ENCODE measurements at places on chromosomes 11 and 22. TPM values are rescaled to one million over a fixed set of nuclear protein-coding genes. Genes with fewer than 3 reads are reported as not detected.

The IGLL1 gene
- not detected for total RNA-seq

The MMP10 gene
- total RNA-seq = 0.35 TPM

The TOMT gene
- total RNA-seq = not detected

The MAPK8IP1 gene
- 3.3 TPM for total RNA-seq

The C11orf91 gene
- not detected for total RNA-seq

The C22orf23 gene
- total RNA-seq = 0.15 TPM

The OR52N4 gene
- total RNA-seq = not detected

The FGF19 gene
- not detected for total RNA-seq

The ADAMTS8 gene
- 0.23 TPM for total RNA-seq

The THY1 gene
- total RNA-seq = 7.3 TPM

The C11orf86 gene
- total RNA-seq = not detected

The TSSK2 gene
- under 0.01 TPM for total RNA-seq

The KDM4E gene
- not detected for total RNA-seq

The HBG2 gene
- not detected for total RNA-seq

The RFPL3 gene
- not detected for total RNA-seq

The OR51E1 gene
- total RNA-seq = not detected

The SCGB1A1 gene
- not detected for total RNA-seq

The OR51I1 gene
- not detected for total RNA-seq

The LDHAL6A gene
- total RNA-seq = not detected

The OVOL1 gene
- total RNA-seq = not detected

The ELMOD1 gene
- total RNA-seq = 8.1 TPM

The SFI1 gene
- total RNA-seq = 13.3 TPM

The TNRC6B gene
- 10.1 TPM for total RNA-seq

The SHISAL1 gene
- 2.5 TPM for total RNA-seq

The OR8D1 gene
- total RNA-seq = not detected

The MS4A15 gene
- total RNA-seq = not detected

The KRTAP5-9 gene
- total RNA-seq = not detected

The BRD1 gene
- 20.6 TPM for total RNA-seq

The ABTB2 gene
- total RNA-seq = 0.70 TPM

The DGKZ gene
- total RNA-seq = 30.0 TPM

The CHRNA10 gene
- total RNA-seq = 1.1 TPM

The TUBA8 gene
- 0.75 TPM for total RNA-seq

The MUC6 gene
- total RNA-seq = not detected

The ADM2 gene
- 1.6 TPM for total RNA-seq

The ACP2 gene
- total RNA-seq = 22.6 TPM

The HEPN1 gene
- total RNA-seq = not detected

The FAM181B gene
- total RNA-seq = not detected

The P2RY6 gene
- total RNA-seq = 0.12 TPM
